ENCODE measurements at places on chromosomes 16 and 17.

GRCh38 chr17:58671969-58672368 is 19.9 kb downstream of the TEX14 start:
- no peak for DNase-seq

GRCh38 chr16:69116906-69117305 is 11.5 kb downstream of the HAS3 start:
- no peak for DNase-seq

DNA sequence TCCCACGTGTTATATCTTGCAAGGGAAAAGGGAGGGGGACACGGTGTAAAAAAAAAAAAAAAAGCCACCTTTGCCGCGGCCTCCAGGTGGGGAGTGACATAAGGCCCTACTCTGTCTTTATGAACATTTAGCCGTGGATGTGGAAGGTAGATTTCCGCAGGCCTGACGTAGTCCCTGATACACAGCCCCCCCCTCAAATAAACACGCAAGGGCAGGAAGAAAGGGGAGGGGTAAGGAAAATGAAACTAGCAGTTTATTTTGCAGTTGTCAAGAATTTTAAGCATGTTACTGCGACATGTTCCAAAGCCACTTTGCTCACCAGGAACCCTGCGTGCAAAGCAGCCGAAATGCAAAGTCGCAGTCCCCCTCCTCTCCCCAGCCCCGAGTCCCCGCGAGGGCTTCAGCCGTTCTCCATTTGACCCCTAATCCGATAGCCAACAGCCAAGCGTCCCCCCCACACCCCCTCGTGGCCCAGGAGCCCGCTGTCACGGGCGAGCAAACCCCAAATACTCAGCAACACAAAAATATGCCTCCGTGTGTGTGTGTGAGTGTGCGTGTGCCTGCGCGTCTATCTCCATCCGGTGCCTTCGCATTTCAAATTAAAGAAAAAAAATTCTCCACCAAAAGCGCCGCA is 1.2 kb downstream of the CBX4 start:
- DNase-seq: no peak

GRCh38 chr16:27273670-27274423 is 5.3 kb upstream of the NSMCE1 start:
- no peak for DNase-seq

GRCh38 chr16:85582229-85582991 is 30.7 kb upstream of the GSE1 start:
- DNase-seq: no peak

GRCh38 chr17:36532435-36532975 is 2.2 kb downstream of the MYO19 start:
- DNase-seq: no peak

DNA sequence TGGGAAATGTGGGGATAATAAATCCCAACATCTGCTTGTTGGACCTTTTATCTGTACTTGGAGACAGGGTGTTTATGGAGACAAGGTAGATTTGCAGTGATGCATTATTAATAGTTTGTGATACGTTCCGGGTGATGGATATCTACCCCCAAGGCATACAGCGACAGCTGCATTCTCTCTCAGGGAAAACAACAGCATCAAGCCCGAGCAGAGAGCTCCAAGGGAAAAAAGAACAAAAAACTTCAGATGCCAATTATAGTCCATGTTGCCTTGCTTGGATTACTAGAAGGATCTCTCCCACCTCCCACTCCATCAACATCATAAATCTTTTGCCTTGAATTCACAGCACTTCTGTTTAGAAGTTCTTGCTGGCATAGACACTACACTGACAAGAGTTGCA is 187.5 kb upstream of the CDH11 start:
- DNase-seq: no peak

DNA sequence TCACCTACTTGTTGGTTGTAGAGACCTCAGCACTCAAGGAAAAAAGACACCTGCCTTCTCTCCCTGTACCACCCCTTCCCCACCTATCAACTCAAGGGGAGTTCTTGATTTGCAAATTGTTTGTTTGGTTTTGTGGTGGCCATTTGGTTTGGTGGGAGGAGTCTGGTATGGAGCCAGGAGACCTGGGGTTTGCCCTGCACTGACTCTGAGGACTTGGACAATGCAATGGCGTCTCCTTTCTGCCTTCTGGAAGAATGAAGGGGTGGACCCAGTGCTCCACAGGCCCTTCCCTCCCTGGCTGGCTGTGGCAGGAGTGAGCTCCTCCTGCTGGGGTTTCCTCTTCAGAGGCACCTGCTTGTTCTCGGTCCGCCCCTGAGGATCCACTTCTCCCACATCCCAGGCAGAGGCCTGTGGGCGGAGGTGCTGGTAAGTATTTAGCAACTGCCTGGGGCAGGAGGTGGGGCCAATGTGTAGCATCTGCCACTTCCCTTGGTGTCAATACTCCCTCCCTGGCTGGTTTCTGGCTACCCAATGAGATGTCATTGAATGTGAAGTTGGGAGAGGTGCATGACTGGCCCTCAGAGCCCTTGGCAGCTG is 164.5 kb downstream of the NTN1 start:
- no peak for DNase-seq

- DNase-seq: no peak
Observed at GRCh38 chr16:7482596-7483290, 150.1 kb downstream of the RBFOX1 start.

DNA sequence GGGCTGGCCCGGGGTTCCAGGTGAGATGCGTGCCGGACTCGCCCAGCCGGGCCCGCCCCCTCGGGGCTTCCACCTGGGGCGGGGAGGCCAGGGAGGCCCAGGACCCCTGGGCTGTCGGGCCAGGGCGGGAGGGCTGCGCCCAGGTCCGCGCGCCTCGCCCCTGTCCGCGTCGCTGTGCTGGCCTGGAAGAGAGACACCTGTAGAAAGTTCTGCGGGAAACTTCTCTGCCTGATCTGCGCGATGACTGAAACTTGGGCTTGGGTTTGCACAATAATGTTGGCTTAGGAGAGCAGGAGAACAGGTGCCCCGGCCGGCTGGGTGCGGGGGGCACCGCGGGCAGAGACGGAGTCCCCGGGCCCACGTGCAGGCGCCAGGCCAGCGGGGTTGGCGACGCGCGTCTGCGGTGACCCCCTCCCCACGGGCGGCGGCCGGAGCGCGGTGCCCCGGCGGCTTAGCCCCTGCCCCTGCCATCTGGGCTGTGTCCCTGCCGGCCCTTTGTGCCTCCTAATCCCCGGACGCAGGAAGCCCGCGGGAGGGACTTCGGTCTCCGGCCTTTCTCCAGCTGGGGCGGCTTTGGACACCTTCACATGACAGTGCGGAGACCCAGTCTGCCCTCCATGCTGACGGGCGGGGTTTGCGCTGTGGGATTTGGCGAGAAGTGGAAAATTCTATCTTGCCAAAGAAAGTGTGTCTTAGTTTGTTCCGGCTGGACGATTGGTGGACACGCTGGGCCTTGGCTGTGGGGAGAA is 483 bp downstream of the LLGL2 start:
- no peak for DNase-seq

DNA sequence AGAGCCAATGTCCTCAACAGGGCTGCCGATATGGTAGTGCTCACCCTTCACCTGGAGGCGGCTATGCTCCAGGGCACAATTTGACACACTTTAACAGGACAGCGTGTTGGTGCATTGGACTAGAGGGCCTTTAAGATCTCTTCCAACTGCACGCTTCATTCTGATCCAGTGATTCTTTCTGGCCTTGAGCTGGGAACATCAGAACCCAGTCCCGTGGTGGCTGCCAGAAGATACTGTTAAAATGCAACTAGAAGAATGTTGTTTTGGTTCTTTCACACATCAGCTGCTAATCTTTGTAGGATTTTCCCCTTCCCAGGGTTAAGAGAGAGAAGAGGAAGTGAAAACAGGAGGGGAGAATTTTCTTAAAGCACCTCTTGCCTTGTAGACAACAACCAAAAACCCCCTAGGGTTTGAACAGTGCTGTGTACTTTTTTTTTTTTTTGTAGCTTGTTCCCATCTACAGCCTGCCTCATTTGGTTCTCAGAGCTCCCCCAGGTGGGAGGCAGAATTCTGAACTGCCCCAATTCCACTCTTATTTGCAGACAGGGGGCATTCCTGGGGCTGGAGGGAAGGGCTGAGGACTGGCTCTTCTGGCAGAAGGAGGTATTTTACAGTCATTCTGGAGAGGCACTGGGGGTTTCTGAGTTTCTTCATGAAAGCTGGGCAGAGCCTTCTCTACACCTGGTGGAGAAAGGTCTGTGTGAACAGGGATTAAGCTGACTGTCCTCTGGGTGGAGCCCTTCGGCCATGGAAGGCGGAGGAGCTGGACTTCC is 32.4 kb downstream of the SMARCE1 start:
- DNase-seq: peak; percentile 18

DNA sequence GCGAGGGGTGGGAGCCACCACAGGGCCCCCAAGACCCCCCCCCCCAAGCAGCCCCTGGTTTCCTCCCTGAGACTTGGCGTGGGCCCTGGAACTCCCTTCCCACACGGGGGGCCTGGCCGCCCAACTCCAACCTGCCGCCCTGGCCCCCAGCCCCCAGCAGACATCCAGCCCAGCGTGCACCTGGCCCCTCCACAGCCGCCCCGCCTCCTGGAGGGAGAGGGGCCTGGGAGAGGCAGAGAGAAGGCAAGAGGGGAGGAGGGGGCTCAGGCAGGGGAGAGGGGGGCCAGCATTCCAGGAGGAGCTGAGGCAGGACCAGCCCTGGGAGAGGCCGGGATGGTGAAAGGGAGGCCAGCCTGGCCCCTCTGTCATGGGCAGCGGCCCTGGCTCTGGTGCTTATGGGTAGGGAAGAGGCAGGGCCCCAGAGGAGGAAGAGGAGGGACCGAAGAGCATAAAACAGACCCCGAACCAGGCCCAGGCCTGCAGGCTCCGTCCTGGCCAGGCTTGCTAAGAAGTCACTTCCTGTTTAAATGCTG is 16.7 kb downstream of the IL34 start:
- DNase-seq: no peak

- DNase-seq: no peak
Observed at GRCh38 chr16:77541165-77541564, 106.3 kb upstream of the ADAMTS18 start.

DNA sequence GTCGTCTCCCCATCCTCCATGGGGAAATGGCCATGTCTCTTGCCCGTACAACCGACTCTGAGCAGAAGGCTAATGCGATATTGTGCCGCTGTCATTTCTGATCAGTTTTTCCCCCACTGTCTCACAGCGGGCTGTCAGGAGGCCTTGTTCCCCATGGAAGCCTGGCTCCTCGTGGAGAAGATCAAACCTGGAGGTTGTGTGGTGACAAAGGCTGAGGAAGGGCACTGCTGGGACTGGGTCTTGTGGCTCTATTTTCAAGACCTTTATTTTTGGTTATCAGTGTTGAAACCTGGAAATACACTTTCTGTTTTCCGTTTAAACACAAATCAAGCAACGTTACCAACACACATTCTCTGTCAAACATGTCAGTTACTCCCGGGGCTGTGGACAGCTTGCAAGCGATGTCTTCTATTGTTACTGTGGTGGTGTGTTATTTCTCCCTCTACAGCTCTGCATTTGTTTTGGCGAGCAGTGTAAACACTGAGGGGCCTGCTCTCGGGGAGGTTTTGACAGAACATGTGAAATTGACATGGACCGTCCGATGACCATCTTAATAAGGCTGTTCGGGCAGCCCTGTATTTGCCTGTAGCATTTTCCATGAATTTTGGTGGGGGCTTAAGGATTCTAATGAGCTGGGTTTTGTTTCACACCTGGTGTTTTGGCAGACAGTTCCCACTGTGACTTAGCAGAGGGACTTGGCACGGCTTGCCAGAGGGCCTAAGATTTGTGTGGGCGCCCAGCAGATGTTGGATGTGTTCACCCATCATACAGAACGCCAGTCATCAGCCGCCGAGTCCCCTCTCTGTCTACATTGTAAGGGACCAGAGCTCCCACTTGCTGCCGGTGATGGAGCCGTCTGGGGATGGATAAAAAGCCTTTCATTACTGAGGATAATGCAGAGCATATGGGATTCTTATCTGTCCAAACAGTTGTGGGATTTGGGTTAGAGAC is 12.5 kb downstream of the RBFOX1 start:
- DNase-seq: no peak

- no peak for DNase-seq
Observed at GRCh38 chr17:77494664-77495435, 354.1 kb downstream of the SEC14L1 start.

- DNase-seq: no peak
Observed at GRCh38 chr17:74746922-74747321, 1.5 kb upstream of the NHERF1 start.

- DNase-seq: no peak
Observed at GRCh38 chr17:78442648-78443218, 64.3 kb downstream of the PGS1 start.

DNA sequence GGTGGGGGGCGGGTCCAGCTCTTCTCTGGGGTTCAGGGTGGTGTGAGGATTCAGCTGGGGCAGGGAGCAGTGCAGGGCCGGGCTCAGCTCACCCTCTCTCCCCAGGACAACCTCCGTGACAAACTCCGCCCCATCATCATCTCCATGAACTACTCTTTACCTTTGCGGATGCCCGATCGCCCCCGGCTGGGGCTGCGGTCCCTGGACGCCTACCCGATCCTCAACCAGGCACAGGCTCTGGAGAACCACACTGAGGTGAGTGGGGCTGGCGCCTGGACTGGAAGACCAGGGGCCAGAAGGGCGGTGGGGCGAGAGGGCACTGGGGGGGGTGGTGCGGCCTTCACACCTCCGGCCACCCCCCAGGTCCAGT is 18.9 kb upstream of the PDK2 start:
- DNase-seq: no peak

GRCh38 chr17:40515491-40516041 is 14.1 kb upstream of the TNS4 start:
- DNase-seq: no peak

DNA sequence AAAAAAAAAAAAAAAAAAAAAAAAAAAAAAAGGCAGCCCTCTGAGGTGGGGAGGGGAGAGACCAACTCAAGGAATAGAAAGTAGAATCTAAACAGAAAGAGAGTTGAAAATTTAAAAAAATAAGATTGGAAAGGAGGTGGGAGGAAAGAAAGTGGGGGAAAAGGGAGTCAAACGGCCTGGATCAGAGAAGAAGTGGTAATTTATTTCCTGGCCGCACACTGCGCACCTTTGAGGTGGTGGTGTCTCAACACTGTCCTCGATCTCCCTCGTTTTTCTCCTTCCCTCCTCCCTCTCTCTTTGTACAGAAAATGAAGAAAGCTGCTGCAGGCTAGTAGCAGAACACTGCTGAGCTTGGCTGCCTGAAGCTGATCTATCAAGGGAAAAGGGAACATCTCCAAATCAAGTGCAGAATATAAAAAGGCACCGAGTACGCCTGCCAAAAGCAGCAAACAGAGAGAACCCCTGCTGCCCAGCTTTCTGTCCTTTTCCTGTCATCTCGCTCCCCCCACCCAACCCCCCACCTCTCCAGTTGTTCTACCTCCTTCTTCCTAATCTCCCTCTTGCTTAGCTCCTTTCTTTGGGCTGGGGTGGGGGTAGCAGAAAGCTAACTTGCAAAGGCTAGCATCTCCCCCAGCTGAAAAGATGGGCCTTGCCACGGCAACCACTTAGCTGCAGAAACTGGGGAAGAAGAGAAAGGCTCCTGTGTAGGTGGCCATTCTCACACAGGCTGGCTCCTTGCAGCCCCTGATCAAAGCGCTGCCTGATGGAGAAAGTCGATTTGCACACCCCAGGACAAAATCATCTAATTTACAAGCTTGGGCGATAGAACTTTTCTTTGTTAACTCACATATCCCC is 22.5 kb downstream of the AXIN2 start:
- no peak for DNase-seq
